ENCODE measurements at places on chromosomes 12 and 14.

GRCh38 chr14:105312973-105313372 lies 1.6 kb upstream of the PACS2 start:
- DNase-seq, result no peak

GRCh38 chr12:38771871-38772270 lies 133.5 kb downstream of the CPNE8 start:
- DNase-seq, result peak; percentile 6

DNA sequence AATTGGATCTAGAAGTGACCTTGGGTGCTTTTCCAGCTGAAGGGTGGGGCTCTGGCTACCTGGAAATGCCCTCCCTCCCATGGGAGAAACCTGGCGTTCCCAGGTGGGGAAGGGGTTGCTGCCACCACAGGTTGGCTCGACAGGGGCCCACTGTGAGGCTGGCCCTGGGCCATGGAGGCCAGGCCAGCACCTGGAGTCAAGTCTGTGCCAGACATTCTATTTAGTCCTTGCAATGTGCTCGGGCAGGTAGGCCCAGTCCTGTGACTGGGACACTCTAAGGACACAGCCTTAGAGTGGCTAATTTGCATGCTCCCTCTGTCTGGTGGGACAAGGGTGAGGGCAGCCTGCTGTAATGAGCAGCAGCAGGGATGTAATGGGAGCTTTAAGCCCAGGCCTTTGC lies 11.9 kb downstream of the VRTN start:
- DNase-seq, result no peak

GRCh38 chr12:58367041-58367440 lies 425.7 kb downstream of the ATP23 start:
- no peak for DNase-seq

GRCh38 chr14:78535041-78535440 lies 364.9 kb downstream of the NRXN3 start:
- no peak for DNase-seq

GRCh38 chr12:114751712-114752111 lies 67.7 kb upstream of the TBX3 start:
- no peak for DNase-seq

DNA sequence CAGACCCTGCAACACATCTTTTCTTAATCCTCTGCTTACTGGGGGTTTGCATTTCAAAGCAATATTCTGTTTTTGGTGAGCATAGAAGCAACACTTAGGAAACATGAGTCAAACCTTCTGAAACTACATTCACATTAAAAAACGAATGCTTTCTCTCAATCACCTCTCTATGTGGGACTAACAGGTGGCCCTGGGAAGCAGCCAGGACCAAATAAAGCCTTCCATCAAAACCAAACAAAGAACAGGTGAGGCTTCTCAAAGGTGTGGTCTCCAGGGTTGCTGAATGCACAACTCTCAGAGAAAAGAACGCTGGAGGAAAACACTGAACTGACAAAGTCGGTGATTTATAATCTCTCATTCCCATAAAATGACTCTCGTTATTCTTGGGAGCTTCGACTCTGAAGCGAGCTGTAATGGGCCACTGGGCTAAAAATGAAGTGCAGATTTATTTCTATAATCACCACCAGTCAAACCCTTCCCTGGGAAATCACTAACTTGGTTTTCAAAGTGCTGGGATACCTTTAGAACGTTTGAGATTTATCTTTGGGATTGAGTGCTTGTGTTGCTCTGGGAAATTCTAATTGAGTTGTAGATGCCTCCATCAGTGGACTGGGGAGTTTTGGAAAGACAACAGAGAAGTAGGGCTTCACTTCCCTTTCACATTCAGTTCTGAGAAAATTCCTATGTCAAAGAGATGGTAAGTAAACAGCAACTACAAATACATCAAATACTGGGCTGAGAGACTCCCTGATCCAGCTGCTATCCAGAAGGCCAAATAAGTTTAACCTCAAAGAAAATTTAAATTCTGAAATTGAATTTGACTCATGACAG lies 262.0 kb upstream of the TMPO start:
- no peak for DNase-seq

DNA sequence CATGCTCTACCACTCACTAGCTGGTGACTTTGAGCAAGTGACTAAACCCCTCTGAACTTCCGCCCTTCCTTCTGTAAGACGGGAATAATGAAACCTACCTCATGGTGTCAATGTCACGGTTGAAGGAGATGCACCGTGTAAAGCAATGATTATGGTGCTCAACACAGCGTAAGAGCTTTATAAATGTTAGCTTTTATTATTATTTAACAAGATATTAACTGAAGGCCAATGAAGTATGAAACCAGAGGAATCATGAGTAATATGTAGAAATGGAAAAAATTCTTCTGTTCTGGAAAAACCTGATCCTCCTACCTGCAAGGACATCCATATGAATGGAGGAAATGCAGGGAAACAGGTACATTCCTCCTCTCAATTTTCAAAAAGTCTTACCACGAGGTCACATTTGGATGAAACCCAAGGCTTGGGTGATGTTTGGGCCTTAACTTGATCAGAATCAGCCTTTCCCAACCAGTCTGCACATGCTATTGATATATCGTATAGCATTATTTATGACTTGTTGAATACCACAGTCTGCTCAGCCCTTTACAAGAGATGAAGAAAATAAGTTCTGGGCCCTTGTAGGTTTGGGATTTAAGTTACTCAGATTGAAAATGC lies 166.8 kb upstream of the TBX3 start:
- DNase-seq, result no peak

DNA sequence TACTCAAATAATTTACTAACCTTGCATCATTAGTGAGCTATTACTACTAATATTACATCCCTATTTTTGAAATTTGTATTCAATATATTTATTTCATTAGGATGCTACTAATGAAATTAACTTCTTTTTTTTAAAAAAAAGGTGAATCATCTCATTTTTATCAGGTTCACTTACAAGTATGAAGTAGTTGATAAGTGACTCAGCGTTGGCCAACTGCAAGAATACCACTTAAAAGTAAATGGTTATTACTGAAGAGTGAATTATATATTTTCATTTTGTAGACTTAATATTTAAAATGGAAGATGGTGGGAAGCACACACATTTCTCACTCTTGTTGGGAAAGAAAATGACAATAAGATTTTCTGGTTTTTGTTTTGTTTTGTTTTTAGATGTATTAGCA lies 19.6 kb downstream of the OR4N2 start:
- no peak for DNase-seq

- no peak for DNase-seq
These were observed 5.7 kb upstream of the AKAP5 start for GRCh38 chr14:64459405-64460136.

- DNase-seq, result no peak
These were observed 61.2 kb downstream of the BEGAIN start for GRCh38 chr14:100526057-100526456.

DNA sequence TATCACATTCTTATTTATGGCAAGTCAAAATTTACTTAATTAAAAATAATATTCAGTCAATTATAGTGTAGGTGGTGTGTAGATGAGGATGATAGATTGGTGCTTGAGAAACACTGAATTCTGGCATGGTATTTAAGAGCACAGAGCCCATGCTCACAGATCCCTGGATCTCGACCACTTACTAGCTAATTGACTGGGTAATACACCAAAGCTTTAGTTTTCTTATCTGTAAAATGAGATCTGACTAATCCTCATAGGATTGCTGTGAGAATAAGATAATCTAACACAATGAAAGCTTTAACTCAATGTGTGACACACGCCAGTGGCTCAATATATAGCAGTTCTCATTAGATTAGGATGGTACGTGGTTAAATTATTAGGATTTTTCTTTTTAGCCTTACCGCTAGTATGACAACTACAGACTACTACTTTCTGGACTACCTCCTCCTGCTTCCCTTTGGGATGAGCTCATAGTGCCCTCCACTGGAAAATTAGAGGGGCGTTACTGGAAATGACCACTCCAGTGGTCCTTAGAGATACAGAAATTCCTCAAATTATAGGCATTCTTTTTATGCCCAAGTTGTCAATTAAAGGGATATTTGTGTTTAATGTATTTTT lies 482.8 kb upstream of the TBX3 start:
- DNase-seq, result peak; percentile 79

DNA sequence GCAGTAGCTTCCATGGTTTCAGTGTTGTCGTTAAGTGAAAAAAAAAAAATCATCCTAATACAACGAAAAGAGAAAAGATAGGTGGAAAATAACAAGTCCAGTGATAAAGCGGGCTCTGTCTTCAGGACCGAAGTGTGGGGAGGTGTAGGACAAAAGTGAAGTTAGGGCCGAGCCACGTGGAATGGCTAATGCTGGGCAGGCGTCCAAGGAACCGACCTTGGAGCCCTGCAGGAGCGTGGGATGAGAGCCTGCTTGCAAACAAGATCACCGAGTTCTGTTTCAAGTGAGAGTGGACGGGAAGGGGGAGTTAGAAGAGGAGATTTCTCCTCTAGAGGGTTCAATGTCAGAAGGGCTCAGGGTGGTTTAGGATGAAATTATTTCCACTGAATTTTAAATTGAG lies 22.2 kb downstream of the A2ML1 start:
- peak; percentile 55 for DNase-seq

DNA sequence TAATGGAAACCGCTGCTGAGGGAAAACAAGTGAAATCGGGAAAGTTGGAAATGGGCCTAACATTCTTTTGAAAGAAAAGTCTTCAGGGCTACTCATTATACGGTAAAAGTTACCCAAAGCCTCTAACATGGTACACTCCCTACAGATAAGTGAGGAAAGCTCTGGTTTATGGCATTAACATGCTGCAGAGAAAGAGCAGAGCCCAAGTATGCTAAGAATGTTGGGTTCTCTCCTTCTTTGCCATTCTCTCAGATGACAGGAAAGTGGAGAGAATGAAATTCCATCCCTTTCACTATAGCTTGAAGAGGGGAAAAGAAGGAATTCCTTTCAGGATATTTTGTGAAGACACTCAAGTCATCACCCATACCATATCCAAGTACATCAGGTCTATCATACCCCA lies 348.0 kb downstream of the SEC23A start:
- DNase-seq, result peak; percentile 10

GRCh38 chr14:87696485-87696884 lies 296.5 kb downstream of the GALC start:
- no peak for DNase-seq

DNA sequence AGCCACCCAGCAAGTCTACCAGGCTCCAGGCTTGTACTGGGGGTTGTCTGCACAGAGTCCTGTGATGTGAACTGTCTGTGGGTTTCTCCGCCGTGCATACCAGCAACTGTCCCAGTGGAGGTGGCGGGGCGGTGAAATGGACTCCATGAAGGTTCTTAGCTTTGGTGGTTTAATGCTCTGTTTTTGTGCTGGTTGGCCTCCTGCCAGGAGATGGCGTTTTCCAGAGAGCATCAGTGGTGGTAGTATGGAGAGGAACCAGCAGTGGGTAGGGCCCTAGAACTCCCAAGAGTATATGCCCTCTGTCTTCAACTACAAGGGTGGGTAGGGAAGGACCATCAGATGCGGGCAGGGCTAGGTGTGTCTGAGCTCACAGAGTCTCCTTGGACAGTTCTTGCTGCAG lies 303.8 kb downstream of the TMEM121 start:
- DNase-seq, result no peak

DNA sequence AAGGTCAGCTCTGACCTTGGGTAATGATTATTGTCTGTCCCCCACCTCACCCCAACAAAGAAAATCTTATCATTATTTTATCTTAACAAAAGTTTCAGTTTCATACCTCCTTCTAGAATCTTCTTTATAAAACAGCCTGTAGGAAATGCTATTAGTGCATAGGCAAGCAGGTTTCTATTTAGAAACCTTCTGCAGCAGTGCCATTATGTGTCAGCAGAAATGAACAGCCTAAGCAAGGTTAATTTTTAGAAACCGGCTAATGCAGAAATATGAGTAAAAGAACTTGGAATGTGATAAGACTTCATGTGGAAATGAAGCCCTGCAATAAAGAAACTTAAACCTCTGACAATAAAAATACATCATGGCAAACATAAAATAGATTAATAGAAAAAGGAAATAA lies 814.4 kb downstream of the FSCB start:
- peak; percentile 18 for DNase-seq

DNA sequence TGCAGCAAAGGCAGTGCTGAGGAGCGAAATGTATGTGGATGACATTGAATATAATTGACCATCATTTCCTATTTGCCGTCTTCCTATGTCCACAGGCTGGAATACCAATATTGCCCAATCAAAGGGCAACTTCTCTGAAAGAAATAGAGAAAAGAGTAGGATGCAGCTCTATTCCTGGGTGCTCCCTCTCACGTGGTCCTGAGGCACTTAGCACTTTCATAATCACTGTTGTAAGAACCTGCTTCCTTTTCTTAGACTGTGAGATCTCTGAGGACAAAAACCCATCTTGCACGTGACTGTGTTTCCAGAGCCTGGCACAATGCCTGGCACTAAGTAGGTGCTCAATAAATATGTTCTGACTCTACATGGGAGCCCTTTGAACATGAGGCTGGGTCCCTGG lies 122.7 kb upstream of the CPM start:
- no peak for DNase-seq

GRCh38 chr14:66291756-66292155 lies 194.4 kb upstream of the CCDC196 start:
- DNase-seq, result no peak

GRCh38 chr14:73267474-73267873 lies 30.2 kb downstream of the PAPLN start:
- no peak for DNase-seq

- DNase-seq, result no peak
These were observed 49.6 kb downstream of the BMAL2 start for GRCh38 chr12:27382171-27382795.

DNA sequence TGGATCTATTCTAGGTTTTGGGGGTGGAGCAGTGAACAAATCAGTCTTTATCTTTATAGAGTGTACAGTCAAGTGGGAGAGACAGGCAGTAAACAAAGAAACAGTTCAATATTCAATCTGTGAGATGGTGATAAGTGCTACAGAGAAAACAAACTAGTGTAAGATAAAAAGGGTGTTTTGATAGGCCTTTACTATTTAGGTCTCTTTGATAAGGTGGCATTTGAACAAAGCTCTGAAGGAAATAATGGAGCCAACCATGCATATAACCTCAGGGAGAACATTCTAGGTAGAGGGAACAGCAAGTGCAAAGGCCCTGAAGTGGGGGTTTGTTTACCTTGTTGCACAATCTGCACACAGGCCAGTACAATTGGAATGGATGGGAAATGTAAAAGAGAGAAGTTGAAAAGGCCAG lies 47.3 kb downstream of the PTPN11 start:
- DNase-seq, result no peak

GRCh38 chr12:92464911-92465310 lies 237.9 kb upstream of the PLEKHG7 start:
- DNase-seq, result no peak

DNA sequence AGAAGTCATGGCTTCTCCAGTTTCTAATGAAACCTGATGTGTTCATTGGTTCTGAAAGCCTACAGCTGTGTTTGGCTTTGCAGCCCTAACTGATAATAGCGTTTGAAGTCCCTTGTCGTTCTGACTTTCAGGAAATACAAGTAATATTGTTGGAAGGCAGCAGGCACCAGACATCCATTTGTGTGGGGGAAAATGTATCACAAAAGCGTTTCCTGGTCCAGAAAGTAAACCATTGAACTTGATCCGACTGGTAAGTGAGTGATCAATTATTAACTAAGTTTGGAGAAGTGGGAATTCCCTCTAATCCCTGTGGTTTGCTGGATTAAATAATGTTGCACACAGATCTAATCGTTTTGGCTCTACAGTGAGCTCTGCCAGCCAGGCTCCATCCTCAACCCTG lies 77.3 kb upstream of the LTA4H start:
- no peak for DNase-seq

- DNase-seq, result no peak
These were observed 55.2 kb downstream of the WDR20 start for GRCh38 chr14:102194856-102195255.
